ENCODE measurements at places on chromosomes 2 and 18.
A peak's percentile ranks its signal among the peaks of the same experiment; 100 is the strongest.

- no peak for DNase-seq
Observed at GRCh38 chr2:233707940-233708644, 4.6 kb upstream of the UGT1A5 start.

DNA sequence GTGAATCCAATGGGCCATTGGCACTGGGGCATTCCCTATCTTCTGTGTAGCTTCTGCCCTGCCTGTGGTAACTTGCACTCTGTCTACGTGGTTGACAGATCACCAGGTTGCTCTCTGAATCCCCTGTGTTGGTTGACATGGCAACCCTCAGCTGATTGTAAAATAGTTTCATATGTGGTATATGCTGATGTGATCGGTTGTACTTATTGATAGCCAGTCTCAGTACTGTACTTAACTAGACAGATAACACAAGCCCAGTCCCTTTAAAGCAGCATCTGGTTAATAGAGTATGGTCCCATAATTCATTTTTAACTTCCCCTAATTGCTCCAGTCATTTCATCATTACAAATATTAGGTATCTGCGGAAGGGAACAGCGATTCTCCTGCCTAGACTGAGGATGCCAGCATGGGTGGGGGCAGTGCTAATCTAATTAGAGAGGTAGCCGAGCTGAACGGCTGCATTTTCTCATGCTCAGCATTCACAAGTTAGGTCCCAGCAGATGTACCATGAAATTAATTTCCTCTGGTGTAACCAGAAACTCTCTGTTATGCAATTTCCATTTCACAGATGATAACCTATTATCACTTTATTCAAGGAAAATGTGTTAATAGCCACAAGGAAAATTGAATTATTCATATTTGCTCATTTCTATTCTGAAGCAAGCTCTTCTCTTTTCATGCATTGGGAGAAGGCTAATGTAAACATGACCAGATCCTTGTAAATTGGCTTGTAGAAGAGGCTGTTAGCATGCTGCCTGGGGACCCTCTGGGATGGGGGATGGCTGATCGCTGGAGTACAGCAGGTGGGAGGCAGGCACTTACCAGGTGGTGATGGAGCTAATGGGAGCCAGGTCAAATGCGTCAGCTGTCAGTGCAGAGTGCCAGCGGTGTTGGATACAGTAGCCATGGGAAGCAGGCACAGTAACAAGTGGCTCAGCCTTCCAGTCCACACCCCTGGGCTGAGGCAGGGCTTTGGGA, 608.3 kb downstream of the GALR1 start:
- no peak for DNase-seq

DNA sequence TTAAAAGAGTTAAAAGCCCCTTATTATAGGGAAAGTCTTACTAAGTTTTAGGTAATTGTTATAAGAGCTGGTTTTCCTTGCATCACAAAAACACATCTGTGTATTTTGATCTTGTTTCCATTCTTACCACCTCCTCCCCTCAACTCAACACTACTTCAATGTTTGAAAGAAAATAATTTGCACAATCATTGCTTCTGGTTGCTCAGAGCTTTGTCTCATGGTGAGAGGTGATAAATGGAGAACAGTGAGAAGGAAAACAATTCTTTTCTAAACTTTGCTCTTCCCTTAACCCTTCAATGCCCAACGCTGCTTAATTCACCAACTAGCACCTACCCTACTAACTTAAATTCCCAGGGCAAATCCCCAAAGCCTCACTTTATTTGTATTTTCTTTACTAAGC, 268.1 kb upstream of the LINC00305 start:
- no peak for DNase-seq

DNA sequence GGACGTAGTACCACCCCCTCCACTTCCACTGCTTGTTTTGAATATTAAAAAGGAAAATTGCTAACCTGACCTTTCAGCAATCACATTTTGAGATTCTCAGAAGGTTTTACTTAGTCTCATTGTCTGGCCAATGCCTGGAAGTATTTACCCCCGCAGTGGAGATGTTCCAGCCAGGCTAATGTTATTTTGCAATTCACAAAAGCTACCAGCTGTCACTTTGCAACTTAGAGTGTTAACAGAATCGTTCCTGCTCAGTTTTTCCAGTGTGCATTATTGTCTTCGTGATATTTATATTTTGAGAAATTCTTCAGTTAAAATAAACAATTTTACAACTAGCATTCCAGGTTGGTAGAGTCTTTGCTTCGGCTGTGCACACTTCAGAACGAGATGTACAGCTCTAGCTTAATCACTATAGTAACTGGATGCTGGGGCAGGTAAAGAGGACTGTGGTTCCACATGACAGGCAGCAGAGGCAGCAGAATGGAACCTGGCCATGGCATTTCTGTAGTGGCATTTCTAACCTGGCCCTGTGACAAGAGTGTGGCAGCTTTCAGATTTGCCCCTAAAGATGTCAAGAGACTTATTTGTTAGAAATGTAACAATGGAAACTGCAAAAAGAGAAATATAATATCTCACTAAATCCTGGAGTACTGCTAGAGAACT, 85.1 kb downstream of the DTNA start:
- peak; percentile 17 for DNase-seq

DNA sequence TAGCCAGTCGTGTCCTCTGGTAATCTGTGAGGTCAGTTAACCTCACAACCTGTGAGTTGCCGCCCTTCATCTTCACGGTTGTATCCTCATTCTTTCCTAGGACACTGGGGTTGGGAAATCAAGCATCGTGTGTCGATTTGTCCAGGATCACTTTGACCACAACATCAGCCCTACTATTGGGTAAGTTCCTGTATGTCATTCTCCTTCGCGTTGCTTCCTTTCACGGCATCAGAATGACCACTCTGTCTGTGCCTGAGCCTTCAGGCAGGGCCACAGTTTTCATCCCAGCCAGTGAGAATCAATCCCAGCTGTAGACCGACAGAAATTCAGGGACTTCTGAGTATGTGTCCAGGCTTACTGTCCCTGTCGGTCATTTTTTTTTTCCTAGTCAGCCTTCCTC, 67.1 kb downstream of the RAB31 start:
- DNase-seq, result no peak

GRCh38 chr2:242046206-242046826, 176.8 kb downstream of the RTP5 start:
- no peak for DNase-seq

GRCh38 chr2:238855891-238856580, 8.2 kb downstream of the TWIST2 start:
- no peak for DNase-seq
